ENCODE measurements at places on chromosomes 7 and 10.

DNA sequence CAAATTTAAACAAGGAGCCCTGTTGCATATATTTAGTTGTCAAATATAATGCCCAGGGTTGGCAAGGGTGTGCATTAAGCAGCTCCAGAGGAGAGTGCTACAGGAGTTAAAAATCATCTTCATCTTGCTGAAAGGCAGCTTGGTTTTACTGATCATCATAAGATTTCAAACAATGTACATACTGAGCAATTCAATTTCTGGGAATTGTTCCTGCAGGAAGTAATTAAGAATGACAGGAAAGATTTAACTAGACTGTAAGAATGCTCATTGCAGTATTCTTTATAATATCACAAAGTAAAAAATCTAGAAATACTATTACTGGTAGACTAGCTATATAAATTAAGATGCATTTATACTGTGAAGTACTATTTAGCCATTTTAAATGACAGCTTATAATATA is 153.6 kb downstream of the DYNC1I1 start:
- DNase-seq, result no peak

DNA sequence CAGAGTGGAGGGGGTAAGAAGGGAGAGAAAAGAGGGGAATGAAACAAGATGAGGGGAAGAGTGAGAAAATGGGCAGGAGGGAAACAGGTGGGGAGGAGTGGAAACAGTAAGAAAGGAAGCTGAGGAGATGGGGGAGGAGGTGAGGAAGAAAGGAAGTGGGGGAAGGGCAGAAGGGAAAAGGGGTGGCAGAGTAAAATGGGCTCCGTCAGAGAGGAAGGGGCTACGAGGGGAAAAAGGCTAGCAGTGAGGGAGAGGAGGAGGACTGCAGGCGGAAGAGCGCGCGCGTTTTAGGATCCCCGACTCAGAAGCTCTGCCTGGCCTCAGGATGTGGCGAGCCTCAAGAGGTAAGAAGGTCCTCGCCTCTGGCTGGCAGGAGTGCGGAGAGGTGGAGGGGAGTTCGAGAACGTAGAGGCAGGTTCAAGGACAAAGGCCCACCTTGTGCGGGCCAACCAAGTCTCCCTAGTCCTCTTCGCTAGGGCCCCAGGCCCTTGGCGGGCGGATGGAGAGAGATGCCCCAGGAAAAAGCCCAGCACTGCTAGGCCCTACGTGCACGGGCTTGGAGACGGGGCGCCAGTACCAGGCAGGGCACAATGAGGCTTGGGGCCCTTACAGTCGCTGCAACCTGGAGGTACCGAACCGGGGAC is 5.8 kb upstream of the NKX2-3 start:
- DNase-seq, result no peak

GRCh38 chr10:35040760-35041501 is 49.2 kb downstream of the CUL2 start:
- no peak for DNase-seq

DNA sequence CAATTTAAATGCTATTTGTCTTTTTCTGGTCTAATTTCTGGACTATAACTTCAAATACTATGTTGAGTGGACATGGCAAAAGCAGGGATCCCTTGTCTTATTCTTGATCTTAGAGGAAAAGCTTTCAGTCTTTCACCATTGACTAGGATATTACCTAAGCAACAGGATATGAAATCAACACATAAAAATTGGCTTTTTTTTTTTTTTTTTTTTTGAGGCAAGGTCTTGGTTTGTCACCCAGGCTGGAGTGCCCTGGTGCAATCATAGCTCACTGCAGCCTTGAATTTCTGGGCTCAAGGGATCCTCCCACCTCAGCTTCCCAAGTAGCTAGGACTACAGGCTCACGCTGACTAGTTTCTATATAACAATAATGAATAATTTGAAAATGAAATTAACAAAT is 90.8 kb downstream of the JMJD1C start:
- no peak for DNase-seq

DNA sequence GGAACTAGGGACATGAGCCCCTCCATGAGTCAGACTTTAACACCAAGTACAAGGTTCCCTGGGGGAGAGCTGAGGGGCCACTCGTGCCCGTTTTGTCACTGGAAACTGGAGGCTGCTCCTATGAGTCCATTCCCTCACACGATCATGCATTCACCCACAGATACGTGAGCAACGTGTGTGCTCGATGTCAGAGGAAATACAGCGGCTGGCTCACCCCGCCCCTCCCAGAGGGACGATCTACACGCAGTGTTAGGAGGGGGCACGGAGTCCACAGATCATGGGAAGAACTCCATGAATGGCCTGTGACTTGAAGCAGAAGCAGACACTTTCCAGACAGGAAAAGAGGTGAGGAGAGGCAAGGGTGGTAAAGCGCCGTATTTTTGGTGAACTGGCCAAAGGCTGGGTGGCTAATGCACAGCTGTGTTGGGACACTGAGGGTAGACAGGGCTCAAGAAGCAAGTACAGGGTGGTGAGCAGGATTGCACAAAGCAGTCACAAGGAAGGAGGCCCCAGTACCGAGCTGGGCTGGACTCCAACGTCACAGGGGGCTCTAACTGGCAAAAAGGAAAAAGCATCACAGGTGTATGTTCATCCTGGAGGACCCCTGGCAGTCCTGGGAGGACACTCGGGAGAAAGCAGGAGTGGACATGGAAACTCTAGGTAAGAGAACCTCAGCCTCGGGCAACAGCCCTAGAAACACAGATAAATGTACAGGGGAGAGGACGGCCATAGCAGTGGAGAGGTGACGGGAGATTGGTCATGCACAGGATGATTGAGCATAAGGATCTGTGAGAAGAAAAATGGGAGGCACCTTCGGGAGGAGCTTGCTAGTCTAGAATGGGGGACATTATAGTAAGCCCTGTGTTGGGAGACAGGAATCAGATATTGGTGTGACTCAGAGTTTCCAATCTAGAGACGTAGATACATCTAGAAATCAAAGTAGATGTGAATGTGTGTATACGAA is 41.2 kb downstream of the TNS3 start:
- no peak for DNase-seq

- DNase-seq, result peak; percentile 99
Observed at GRCh38 chr7:5423976-5424748, 528 bp upstream of the TNRC18 start.

- no peak for DNase-seq
Observed at GRCh38 chr10:19606968-19607367, 209.3 kb upstream of the PLXDC2 start.

- no peak for DNase-seq
Observed at GRCh38 chr10:114384181-114384580, 20.1 kb downstream of the AFAP1L2 start.

- no peak for DNase-seq
Observed at GRCh38 chr10:124748166-124748565, 4.0 kb upstream of the FAM53B start.

DNA sequence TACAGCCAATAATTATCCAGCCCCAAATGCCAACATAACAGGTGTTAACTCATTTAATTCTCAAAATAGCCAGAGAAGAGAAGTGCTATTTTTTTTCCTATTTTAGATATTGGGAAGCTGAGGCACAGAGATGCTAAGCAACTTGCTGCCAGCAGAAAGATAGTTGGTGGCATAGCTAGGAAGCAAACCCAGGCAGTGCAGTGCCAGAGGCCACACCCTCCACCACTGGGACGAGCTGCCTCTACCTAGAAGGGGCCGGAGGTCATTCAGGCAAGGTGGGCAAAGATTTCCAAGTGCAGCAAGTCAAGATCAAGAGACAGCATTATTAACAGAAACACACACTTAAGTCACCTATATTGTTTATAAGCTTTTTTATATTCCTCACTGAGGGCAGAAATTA is 654.1 kb downstream of the INHBA start:
- no peak for DNase-seq

DNA sequence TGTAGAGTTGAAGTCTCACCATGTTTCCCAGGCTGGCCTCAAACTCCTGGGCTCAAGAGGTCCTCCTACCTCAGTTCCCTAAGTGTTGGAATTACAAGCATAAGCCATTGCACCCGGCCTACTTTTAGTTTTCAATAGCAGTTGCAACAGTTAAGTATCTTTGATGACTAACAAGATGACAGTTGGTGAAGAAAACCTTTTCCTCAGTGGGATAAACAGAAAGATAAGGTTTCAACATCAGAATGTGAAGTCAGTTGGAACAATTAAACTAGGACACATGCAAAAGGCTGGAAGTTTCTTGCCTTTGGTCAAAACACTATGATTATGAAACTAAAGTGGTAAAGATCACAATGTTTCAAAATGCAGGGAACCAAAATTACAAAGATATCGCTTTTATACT is 169.2 kb downstream of the ZNF438 start:
- no peak for DNase-seq

DNA sequence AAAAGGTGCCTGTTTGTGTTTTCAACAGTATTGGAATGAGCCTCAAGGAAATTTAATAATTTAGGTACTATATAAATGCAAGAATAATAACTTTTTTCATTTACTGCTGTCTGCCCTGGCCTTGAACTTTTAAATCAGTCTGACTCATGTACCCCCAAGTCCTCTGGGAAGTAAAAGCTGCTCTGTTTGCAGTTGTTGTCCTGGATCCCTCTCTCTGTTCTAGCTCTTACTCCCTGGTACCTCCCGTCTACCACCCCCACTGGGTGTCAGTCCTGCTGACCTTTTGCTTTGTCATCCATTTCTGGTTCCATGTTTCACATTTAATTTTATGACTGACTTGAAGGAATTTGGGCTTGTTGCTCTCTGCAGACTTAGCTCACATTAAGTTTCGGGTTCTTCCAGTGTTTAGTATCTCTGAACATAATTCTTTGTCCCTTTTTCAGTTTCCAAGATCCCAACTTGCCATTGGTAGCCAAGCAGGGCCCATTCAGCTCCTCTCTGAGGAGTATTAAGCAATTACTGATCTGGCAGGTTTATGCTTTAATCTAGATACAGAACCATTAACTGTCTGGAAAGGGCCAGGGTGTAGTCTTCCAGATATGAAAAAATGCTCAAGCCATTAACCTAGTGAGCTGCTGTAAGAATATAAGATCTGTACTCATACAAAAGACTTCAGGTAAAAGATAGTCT is 208.7 kb upstream of the FAM3C start:
- DNase-seq, result no peak

- DNase-seq, result peak; percentile 41
Observed at GRCh38 chr7:105389088-105389650, 448 bp upstream of the SRPK2 start.

DNA sequence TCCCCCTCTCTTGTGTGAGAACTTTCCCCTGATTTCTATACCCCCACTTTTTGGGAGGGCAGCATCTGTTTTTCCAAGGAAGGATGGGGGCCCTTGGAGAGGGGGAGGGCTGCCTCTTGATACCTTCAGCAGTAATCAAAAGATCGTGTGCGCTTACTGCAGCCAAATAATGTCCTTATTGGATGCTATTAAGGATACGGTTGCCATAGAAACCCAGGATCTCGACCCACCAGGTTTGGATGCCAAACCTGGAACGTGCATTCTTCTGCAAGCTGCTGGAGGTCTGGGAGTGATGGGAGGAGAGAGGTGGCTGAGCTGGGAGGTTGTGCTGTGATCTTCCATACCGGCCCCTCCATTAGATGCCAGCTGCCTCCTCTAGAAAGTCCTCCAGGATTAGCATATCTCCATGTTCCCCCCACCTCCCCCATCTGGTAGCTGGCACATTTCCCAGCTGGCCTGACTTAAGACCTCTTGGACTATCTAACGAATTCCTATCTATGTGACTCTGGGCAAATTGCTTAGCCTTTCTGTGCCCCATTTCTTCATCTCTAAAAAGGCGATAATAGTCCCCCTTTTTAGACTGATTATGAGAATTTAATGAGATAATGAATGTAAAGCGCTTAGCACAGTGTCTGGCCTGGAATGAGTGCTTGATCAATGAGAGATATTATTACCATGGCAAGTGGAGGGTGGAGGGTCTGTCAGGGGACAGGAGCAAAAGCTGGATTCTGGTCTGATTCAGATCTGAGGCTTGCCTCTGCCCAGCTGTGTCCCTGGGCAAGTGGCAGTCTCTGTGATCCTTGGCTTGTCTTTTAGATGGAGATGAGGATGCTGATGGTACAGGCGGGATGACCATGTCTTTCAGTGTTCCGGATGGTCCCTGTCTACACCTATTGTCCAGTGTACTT is 78.5 kb upstream of the PCBD1 start:
- DNase-seq, result no peak

DNA sequence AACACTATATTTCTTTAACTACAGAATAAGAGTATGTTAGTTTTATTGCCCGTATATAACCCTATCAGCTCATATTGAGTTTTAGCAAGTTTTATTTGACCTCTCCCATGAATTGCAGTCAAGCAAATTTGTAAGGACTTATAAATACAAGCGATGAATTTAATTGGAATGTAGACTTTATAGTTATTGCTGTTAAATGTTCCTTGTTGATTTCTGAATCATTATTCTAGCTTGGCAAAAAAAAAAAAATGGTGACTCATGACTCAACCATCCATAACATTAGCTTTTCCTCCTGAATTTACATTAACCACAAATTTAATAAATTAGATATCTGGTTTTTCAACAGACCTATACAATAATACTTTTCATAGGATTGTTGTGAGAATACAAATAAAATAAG is 334.0 kb upstream of the LRRTM3 start:
- no peak for DNase-seq

- DNase-seq, result no peak
Observed at GRCh38 chr7:134589491-134589941, 40.6 kb downstream of the AKR1B15 start.

DNA sequence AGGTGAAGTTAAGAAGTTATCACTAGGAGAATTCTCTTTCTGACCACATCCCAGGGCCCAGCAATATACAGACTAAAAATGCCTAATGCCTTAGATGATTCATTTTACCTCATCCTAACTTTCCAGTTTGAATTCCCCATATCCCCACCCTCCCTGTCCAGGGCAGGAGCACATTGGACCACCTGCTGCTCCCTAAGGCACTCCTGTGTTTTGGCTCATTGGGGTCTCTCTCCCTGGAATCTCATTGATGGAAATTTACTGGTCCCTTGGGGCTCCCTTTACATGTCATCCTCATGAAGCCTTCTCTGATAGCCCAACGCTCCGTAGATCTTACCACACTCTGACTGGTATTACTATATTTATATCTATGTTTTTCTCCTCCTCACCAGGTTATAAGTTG is 2.7 kb downstream of the IL2RA start:
- DNase-seq, result no peak

GRCh38 chr7:159105066-159105780 is 39.4 kb downstream of the VIPR2 start:
- DNase-seq, result no peak

GRCh38 chr7:25894902-25895791 is 256.9 kb upstream of the NFE2L3 start:
- DNase-seq, result peak; percentile 47

DNA sequence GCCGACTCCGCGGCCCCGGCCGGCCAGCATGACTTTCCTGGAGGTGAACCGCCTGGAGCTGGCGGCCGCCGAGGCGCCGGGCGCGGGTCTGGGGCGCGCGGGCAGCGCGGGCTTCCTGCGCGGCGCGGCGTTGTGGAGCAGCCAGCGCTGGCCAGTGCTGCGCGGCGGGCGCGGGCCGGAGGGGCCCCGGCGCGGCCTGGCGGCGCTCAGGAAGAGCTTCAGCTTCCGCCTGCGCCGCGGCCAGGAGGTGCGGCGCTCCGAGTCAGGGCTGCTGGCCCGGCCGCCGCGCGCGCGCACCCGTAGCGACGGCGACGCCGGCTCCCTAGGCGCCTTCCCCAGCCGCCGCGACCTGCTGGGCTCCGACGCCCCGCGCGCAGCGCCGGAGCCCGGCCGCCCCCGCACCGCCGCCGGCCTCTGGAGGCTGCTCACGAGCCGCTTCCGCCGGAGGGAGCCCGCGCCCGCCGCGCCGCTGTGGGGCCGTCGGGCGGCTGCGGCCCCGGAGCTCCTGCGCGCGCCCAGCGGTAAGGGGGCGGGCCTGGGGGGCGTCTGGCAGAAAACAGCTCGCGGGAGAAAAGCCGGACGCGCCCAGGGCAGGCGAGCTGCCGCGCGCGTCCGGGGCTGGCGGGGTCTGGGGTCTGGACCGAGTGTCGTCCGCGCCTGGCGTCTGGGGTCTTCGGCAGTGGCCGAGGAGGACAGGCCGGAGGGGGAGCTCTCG is 29.0 kb downstream of the AGAP3 start:
- DNase-seq, result no peak

Data from NCI-H460 (cell line).